ENCODE measurements at places on chromosomes 4 and X.

DNA sequence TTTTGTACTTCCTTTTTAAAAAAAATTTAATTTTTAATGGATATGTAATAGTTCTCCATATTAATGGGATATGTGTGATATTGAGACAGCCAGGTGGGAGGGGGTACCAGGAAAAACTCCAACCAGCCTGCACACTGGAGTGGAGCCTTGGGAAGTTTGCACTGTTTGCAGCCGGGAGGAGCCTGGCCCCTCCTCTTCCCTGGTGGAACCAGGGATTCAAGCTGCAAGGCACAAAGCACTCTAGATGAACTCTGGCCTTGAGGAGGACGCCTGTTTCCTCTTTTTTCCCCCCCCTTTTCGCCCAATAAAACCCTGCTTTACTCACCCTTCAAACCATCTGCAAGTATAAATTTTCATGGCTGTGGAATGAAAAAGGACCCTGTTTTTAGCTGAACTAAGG, 48.2 kb upstream of the GC start:
- DNase-seq, result no peak

GRCh38 chrX:153582896-153583295, 16.0 kb downstream of the CCNQ start:
- DNase-seq, result no peak

DNA sequence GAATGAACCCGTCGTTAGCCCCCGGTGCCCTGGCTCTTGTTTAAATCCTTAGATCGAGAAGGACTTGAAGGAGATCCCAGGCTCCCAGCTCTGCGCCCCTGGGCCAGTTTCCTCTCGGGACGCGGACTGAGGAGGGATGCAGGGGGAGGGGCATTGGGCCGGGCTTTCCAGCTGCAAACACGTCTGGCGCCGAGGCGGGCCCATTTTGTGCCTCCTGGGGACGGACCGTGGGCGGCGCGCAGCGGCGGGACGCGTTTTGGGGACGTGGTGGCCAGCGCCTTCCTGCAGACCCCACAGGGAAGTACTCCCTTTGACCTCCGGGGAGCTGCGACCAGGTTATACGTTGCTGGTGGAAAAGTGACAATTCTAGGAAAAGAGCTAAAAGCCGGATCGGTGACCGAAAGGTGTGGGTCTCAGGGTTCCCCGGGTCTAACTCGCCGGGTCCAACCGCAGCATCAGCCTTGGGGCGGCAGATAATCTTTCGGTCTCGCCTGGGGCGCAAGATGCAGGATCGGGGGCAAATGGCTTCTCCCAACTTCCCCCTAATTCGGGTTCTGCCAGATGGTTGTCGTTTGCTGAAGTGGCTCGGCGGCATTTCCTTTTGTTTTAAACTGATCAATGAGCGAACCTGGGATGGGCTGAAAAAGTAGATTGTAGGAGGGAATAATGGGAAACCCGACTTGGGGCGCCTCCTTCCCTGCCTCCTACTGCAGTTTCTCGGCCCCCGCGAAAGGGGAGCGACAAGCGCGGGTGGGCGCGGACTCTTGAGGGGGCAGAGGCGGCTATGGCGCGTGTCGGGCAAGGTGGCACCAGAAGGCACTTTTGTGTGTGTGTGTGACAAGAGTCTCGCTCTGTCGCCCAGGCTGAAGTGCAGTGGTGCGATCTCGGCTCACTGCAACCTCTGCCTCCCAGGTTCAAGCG, 2.9 kb downstream of the PDGFRA start:
- DNase-seq, result no peak

GRCh38 chr4:8079031-8079885, 79.4 kb downstream of the ABLIM2 start:
- DNase-seq, result no peak

DNA sequence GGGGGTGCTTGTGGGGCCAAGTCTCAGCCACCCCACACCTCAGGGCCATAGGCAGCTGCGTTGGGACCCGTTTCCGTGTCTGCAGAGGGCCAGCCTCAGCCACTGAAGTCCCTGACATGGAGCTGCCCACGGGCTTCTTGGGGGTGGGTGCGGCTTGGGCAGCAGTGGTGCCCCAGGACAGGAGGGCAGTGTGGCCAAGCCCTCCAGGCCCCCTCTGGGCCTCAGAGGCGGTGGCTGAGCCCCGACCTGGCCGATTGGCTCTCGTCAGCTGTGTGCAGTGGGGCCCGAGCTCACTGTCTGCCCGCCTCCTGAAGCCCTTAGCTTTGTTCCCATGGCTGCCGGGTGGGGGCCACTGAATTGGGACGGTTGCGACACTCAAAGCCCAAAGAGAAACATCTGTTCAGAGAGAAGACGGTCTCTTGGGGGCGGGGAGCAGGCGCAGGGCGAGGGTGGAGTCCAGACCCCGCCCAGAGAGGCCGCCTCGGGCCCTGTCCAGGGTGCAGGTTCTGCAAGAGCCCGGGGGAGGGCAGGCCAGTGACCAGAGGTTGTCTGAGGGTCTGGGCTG, 9.1 kb downstream of the FGFR3 start:
- DNase-seq, result no peak

- DNase-seq, result no peak
These were observed 96.1 kb upstream of the FAM9B start for GRCh38 chrX:9130031-9130430.

DNA sequence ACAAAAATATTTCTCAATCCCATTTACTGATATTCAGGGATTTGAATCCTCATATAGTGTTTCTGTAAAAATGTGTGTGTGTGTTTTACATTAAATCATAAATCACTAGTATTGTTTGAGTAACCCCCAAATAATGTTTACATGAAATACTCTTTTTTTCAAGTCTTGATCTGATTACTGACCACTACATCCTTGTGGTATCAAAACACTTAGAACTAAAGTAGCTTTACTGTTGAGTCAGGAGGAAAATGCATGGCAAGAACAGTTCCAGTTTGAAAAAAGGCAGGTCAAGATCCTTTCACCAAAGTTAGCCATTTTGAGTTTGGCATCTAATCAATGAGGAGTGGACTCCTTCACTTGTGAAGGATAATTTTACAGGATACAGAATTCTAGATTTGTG, 3.6 kb upstream of the WDR19 start:
- no peak for DNase-seq

DNA sequence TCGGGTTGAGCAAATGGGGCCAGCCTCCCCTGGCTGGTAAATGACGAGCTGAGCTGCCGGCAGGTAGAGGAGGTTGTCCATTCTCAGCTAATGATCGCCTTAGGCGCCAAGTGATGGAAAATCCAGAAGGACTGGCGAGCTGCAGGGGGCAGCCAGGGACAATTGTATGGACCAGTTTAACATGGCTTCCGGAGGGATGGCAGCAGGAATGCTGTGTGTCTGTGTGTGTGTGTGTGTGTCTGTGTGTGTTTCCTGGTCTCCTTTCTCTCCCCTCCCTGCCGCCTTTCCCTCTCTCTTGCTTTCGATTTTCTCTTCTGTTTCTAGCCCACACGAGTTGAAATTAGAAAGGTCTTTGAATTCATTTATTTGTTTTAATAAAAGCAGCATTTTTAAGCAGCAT, 45.2 kb upstream of the BCOR start:
- DNase-seq, result no peak

DNA sequence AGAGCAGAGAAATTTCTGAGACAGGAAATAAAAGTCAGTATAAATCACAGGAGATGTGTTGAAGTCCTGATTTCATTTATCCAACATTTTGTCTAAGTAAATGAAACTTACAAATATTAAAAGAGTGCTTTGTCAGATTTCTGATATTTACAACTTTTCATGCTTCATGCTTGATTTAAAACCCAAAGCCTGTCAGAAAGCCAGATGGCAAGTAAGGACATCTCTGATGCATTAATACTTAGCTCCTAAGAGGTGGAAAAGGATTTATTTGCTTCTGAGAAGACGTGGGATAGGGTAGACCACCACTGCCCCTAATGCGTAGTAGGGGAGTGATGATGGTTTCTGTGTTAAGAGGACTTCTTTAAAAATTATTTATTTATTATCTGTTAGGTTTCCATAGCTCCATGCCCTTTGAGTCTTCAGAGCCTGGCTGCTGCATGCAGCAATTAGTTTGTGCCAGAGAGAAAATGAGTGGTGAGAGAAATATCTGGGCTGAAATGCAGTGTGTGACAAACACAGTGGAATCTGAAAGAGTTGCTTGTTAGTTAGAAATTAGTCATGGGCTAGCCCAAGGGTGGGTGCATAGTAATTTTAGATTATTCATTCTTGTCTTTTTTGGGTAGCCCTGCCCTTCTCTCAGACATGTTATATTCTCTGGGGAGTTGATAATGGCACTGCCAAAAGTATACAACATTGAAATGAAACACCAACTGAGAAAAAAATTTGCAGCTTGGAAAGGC, 333.8 kb downstream of the C4orf33 start:
- DNase-seq, result no peak

GRCh38 chr4:13963601-13964000, 336.1 kb upstream of the BOD1L1 start:
- no peak for DNase-seq

DNA sequence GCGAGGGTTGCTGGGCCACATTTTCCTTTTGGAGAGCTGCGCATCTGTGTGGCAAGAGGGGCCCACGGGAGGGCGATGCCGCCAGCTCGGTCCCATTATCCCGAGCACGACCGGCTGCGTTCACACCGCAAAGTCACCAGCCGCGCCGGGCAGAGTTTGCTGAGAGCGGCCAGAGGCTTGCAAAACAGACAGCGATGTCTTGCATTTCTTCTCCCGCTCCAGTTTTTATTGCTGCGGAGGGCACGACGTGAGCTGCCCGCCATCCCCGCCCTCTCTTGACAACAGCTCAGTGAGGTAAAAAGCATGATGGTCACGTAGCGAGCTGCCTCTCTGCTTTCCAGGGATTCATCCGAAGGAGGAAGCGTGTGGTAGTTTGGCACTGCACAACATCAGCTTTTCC, 102.1 kb upstream of the TENM3 start:
- no peak for DNase-seq

DNA sequence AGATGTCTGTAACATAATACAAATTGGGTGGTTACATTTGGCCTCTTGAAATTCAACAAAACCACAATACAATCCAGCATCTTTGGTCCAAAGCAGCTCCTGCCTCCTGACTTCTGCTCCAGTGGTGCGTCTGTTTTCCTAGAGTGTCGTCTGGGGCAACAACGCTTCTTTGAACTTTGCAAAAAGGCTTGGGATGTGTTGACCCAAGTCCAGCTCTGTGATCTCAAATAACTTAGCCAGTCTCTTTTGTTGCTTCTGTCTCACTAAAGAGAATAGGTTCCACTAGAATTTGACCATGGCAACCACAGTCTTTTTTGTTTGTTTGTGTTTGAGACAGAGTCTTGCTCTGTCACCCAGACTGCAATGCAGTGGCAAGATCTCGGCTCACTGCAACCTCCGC, 324.0 kb downstream of the DHRSX start:
- DNase-seq, result no peak

GRCh38 chr4:38242822-38243387, 282.7 kb downstream of the PTTG2 start:
- no peak for DNase-seq

DNA sequence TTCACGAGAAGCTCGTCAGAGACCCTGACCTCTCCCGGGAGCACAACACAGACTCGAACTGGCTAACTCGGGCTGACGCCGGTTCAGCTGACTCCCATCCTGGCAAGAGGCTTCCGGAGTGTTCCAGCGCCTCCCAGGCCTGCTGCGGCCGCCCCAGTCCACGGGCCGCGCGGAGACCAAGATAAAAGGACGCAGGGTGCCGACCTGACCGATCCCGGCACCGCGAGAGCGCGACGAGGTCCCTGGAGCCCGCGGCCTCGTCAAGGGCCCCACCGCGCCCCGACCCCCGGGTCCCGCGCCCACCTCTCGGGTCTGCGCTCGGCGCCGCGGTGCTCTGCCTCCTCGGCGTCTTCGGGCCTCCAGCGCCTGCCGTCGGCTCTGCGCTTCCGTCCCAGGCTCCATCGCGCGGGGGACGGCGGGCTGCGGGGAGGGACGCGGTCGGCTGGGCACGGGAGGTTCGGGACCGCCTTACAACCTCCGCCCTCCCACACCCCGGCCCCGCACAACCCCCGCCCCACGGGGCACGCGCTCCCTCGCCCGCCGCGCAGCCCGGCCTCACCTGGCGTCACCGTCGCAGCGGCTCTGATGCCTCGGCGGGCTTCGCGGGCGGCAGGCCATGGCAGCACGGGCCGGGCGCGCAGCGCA, 426 bp downstream of the SLBP start:
- DNase-seq, result no peak

DNA sequence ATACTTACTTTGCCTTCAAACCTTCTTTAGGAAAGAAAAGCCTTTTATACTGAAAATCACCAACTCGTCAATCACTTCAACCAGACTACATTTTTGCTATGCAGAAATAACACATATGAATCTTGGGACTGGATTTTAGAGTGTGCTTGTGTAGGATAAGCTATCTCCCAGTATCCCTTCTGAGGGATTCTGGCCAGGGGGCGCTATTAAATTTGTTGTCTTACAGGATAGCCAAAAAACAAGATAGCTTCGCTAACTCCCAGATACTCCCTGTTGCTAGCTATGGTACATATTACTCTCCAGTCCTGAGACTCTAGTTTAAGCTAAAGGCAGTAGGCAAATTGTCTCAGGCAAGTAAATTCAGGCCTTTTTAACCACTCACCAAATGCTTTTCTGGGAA, 167.2 kb downstream of the LHFPL1 start:
- no peak for DNase-seq

- peak; percentile 10 for DNase-seq
These were observed 18.7 kb upstream of the TMEM192 start for GRCh38 chr4:165131247-165131832.

DNA sequence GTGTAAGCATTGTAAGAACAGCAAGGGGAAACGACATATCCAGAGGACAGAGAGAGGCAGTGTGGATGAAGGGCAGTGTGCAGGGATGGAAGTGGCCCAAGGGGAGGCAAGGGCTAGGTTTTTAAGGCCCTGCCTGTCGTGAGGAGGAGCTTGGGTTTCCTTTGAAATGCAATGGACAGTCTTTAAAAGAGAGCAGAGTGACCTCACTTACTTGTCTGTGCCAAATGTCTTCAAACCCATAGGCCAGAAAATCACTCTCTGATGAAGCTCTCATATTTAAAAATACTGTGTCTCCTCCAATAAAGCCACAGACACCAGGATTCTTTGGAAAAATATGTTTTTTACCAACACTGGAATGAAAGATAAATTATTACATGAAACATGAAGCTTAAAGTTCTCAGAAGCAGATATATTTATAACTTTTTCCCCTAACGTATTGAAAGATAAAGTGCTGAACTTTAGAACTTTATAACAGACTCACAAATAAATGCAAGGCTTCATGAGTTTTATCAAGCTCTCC, 19.2 kb upstream of the ATXN3L start:
- DNase-seq, result no peak

DNA sequence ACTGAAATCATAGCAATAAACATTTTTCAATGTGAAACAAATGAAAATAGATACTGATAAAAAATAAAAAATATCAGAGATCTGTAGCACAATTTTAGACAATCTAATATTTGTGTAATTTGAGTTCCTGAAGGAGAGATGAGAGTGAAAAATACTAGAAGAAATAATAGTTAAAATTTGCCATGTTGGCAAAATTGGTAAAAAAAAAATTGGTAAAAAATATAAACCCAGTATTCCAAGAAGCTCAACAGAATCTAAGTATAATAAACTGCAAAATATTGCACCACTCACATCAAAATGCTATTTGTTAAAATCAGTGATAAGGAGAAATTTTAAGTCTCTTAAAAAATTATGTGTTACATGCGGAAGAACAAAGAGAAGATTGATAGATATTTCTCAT, 1680.7 kb downstream of the PCDH7 start:
- DNase-seq, result no peak

- DNase-seq, result no peak
These were observed 10.4 kb downstream of the RAB9A start for GRCh38 chrX:13699183-13699826.

GRCh38 chrX:94361241-94361640, 687.2 kb downstream of the FAM133A start:
- DNase-seq, result no peak
